CD4-positive, alpha-beta T cell treated with Interferon alpha-2 for 1 hour (primary cell): ENCODE measurements at places on chromosomes 12 and 14.

- DNase-seq = no peak
Observed at GRCh38 chr12:53453953-53454640, 2.2 kb downstream of the PCBP2 start.

DNA sequence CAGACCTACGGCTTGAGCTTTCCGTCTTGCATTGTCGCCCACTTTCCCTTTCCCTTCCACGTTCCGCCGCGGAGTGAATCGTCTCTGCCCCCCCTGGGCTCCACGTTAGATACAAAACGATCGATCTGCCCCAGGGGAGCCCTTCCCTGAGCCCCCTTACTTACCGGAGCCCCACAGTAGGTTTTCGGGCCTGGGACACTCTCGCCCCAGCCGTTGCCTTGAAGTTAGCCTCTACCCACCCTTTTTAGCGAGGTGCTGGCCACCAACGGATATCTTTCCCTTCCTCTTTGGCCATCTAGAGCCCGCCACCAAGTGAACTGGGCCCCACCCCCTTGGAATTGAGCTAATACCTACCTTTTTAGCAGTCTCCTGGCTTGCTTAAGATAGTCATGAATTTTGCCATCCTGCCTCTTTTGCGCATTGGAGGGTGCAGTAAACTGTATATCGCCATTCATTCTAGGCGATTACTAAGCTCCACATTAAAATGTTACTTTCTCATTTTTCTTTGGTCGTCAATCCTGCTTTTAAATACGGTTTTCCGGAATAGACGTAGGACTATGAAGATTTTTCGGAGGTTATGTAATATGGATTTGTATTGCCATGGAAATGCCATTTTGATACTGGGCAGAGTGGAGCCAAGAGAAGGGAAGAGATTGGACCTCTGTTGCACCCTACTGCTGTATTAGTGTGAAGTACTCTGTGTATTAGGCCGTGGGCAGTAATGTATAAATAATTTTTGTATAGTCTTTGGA lies 764 bp downstream of the RBM25 start:
- no peak for DNase-seq

DNA sequence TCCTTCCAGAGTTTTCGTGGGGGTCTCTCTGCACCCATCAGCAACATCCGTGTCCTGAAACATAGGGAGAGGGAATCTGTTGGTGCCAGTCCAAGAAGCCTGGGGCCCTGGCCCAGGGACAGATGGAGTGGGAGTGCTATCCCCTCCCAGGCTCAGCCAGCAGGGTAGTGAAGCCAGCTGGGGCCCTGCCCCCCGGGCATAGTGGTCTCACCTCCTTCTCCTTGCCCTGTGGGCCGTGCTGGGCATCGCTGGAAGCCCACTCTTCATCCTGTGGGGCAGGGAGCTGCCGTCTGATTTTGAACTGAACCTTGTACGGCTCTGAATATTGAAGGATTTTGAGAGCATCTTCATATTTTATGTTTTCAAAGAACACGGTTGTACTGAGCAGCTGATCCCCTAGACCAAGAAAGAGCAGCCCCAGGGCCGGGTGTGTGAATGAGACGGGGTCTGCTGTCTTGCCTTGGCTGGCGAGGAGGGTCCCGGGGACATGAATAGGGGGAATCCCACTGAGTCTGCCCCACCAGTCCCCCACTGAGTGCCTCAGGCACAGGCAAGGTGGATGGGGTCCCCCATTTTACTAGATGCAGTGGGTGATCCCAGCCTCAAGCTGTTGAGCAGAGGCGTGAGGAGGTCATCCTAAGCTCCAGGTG lies 23.3 kb downstream of the AHNAK2 start:
- DNase-seq = no peak

DNA sequence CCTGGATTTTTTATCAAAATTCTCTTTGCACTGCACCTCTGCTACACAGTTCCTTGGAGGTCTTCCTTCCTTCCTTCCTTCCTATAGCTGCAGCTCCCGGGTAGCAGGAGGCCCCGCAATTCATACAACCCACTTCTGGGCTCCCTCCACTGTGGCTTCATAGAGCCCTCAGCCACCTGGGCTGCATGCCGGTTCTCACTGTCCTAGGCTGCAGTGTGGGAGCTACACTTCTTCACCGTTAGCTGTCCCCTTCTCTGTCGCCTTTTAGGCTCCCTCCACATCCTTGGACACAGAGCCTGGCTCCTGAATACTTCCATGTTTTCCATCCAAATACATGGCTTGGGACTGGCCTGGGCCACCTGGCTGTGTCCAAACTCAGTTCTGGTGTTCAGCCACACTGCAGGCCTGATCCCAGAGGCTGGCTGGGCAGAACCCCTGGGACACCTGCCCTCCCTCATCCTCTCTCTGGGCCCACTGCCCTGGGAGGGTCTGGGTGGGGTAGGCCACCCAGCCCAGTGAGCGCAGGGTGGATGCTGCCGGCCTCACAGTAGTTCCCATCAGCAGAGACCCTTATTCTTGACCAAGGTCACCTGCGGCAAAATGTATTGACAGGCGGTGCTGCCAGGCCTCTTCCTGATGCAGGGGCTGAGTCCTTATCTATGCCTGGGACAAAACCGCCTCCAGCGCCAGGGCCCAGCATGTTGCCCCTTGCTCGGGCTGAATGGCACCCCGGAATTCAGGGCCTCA lies 1.7 kb downstream of the SERPINA10 start:
- no peak for DNase-seq

GRCh38 chr14:38971258-38971921 lies 131.6 kb downstream of the SEC23A start:
- no peak for DNase-seq

- no peak for DNase-seq
Observed at GRCh38 chr12:93415723-93416464, 25.9 kb downstream of the UBE2N start.

GRCh38 chr12:28369483-28369882 lies 179.2 kb downstream of the CCDC91 start:
- DNase-seq = no peak

- peak; percentile 14 for DNase-seq
Observed at GRCh38 chr14:74841230-74842207, 34.4 kb downstream of the PROX2 start.

- no peak for DNase-seq
Observed at GRCh38 chr12:49030119-49030518, 11.5 kb upstream of the PRKAG1 start.

GRCh38 chr12:98417266-98417665 lies 98.1 kb upstream of the TMPO start:
- no peak for DNase-seq

- no peak for DNase-seq
Observed at GRCh38 chr14:61558271-61558670, 137.0 kb upstream of the HIF1A start.

DNA sequence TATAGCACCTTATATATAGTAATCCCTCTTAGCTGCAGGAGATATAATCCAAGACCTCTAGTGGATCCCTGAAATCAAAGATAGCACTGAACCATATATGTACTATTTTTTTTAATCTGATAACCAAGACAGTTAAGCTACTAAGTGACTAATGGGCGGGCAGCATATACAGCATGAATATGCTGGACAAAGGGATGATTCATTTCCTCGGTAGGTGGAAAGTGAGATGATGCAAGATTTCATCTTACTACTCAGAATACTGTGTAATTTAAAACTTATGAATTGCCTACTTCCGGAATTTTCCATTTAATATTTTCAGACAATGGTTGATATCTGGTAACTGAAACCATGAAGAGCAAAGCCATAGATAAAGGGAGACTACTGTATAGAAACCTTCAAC lies 36.2 kb downstream of the PRMT8 start:
- no peak for DNase-seq

GRCh38 chr14:101029668-101030290 lies 126.3 kb upstream of the RTL1 start:
- no peak for DNase-seq

- no peak for DNase-seq
Observed at GRCh38 chr12:94074216-94074979, 74.0 kb upstream of the PLXNC1 start.

GRCh38 chr14:72740504-72740961 lies 153.4 kb downstream of the DPF3 start:
- no peak for DNase-seq

GRCh38 chr12:130478786-130479185 lies 141.1 kb downstream of the PIWIL1 start:
- DNase-seq = no peak

DNA sequence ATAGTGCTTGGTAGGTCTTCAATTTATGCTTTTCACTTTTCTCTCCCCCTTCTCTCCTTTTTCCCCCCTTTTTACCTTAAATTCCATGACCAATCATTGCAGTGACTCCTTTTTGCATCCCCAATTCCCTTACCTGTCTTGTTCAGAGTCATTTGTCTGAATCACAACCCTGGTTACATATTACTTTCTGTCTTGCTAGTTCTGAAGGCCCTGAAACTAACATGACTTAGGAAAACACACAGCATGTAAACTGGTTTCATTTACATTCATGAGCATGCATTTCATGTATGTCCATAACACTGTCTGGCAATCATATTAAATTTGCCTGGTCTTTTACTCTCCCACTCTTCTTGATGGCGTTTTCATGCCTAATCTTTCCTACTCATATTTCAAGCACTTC lies 20.3 kb upstream of the FOXG1 start:
- no peak for DNase-seq

DNA sequence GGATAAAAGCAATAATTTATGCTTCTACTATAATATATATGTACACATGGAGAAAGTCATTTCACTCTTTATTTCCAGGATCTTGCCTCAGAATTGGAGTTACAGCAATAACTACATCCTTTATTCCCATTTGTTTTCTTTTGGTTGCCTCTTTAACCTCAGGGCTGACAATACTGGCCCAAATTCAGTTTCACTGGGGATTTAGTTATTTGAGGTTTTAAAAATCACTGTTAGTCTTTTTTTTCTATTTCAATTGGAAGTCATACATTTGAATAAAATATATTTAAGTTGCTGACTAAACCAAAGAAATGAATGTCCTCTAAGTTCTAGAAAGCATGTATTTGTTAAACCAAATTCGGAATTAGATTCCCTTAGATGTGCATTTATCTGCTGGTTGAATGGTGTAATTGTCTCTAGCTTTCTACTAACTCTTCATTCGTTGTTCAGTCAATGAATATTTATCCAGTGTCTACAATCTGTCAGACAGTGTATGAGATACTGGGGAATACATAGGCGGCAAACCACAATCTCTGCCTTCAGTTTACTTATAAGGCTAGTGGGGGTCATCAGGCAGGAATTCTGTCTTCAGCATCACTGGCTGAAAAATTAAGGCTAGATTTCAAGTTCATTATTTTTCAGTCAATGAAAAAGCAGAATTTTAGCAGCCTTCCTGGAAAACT lies 190.8 kb upstream of the ARHGAP5 start:
- DNase-seq = no peak

- peak; percentile 72 for DNase-seq
Observed at GRCh38 chr12:57182918-57183575, 33.5 kb upstream of the NXPH4 start.

GRCh38 chr12:42770261-42770660 lies 180.7 kb upstream of the PRICKLE1 start:
- DNase-seq = no peak

DNA sequence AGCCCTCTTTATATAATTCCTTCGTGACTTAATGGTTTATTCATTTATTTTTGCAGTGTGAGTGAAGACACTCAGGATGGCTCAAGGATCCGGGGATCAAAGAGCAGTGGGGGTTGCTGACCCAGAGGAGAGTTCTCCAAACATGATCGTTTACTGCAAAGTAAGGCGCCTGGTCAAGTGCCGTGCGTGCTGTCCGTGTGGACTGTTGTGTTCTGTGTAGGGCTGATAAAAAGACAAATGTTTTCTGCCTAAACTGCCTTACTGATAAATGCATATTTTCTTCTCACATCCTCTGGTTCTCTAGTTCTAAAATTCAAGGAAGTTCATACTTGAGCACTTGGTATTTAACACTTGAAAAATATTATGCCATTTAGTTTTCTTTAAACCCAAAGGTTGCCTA lies 32.5 kb downstream of the RGS6 start:
- DNase-seq = no peak

GRCh38 chr14:61561657-61562276 lies 133.5 kb upstream of the HIF1A start:
- no peak for DNase-seq

DNA sequence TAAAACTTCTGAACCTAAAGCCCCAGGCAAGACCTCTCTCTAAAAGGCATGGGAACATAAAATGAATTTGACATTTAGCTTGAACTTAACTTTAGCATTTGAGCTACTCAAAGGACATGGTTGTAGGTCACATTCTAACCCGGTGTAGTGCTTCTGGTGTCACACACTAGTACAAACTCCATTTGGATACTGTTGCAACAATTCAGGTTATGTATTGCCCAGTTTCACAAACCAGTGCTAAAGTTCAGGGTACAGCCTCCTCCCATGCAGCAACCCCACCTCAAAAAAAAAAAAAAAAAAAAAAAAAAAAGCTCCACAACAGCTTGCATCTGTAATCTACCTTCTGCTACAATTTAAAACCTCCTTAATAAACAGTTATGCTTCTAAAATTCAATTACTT lies 7.8 kb downstream of the PPTC7 start:
- no peak for DNase-seq

- DNase-seq = no peak
Observed at GRCh38 chr12:75389706-75390105, 1.2 kb upstream of the GLIPR1L2 start.

DNA sequence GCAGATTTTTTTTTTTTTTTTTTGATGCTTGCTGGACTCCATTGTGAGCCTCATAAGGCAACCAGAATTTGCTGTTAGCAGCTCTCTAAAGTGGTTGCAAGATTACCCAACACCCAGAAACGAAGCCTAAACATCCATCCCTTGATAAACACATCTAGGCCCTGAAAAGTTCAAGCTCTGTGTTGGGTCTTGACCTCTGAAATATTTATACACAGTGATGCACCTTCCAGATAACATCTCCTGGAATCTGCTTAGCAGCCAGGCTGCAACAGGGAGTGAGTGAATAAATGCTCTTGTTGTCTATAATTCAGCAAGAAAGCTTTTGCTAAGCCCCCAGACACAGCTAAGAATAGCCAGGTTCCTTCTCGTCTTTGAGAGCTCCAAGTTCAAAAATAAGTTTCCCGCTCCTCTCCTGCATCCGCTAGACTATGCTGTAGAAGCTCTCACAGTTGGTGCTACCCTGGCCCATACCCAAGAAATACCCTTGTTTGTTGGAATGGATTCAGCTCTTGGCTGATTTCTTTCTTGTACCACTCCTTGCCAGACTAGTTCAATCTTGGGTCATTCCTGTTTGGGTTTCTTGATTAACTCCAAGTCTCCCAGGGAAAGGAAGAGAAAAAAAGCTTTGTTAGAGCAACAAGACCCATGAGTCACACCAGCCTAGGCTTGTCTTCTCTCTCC lies 610.6 kb upstream of the TBX3 start:
- no peak for DNase-seq

DNA sequence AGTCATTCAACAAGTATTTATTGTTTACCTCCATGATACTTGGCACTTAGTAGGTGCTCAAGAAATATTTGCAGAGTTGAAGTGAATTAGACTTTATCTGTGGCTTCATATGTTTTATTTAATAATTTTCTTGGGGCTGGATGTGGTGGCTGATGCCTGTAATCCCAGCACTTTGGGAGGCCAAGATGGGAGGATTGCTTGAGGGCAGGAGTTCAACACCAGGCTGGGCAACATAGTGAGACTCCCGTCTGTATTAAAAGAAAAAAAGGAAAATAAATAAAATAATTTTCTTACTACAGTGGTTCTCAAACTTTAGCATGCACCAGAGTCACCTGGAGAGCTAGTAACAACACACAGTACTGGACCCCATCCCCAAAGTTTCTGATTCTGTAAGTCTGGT lies 905 bp downstream of the ADCK1 start:
- no peak for DNase-seq

GRCh38 chr14:56812364-56813141 lies 2.3 kb upstream of the OTX2 start:
- DNase-seq = no peak
